ENCODE measurements at places on chromosomes 6 and 20.
A peak's percentile ranks its signal among the peaks of the same experiment; 100 is the strongest.

GRCh38 chr20:23303325-23304102 lies 47.1 kb upstream of the NXT1 start:
- no peak for DNase-seq

- peak; percentile 28 for DNase-seq
These were observed 119.5 kb upstream of the SGK1 start for GRCh38 chr6:134437376-134437775.

DNA sequence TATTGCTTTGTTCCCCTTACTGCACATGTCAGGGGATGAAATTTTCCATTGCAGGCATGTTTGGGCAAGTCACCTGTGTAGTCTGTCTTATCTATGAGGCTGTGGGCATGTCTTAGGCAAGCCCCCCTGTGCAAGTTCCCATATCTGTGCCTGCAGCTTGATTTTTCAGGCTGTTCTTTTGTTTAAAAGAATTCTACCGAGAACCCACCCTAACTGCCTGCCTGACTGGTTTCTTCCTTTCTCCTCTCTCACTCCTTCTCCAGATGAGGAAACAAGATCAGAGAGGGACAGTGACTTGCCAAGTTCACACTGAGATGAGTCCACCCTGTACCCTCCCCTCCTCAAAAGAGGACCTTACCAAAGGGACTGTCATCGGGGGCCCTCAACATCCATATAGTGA lies 11.0 kb downstream of the TREML2 start:
- no peak for DNase-seq

- DNase-seq = no peak
These were observed 23.8 kb downstream of the MANEA start for GRCh38 chr6:95601133-95601532.

DNA sequence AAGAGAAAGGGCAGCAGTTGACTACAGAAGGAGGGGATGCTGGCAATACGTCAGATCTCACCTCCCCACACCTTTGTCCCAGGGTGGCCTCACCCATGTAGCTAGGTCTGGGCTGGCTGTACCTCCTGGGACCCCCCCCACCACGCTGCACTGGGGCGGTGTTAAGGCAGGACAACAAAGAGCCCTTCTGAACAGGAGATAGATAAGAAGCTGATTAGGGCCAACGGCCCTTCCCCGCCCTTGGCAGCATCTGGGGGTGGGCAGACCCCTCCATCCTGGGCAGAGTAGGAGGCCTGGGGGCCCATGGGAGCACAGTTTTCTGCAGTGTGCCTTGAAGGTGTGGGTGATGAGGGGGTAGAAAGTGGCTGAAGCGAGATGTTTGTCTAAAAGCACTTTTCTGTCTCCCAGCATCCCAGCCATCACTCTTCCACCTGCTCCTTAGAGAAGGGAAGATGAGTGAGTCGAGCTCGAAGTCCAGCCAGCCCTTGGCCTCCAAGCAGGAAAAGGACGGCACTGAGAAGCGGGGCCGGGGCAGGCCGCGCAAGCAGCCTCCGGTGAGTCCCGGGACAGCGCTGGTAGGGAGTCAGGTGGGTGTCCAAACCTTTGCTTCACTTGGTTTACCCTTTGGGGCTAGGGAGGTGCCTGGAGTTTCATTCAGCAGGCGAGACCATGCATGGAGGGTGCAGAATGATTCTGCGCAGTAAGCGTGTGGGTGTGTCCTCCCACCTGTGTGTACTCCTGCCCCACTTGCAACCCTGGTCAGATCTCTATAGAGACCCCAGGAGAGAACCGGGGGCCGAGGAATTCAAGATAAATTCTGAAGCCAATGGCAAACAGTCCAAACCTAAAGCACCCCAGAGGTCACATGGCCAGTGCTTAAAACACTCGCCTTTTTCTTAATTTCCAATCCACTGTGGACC lies 3.9 kb downstream of the HMGA1 start:
- DNase-seq = no peak

DNA sequence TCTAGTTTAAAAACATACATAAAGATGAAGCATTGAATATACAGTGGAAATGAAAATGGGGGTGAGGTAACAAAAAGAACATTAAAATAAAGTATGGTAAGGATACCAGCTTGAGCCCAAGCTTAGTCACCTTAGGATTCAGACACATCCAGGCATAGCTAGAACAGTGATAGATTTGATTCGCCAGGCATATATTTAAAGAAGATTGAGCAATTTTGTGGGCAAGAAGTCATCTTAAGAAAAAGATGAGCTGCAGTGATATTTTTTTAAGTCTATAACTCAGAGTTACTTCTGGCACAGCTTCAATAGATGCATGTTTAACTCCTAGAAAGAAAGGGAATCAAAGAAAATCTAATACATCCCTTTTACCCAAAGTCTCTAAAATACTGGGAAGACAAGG lies 97.9 kb downstream of the BMP5 start:
- no peak for DNase-seq

- no peak for DNase-seq
These were observed 91.9 kb upstream of the SAMD5 start for GRCh38 chr6:147416622-147417021.

GRCh38 chr6:53790886-53791285 lies 3.9 kb upstream of the LRRC1 start:
- no peak for DNase-seq

- no peak for DNase-seq
These were observed 45.3 kb downstream of the NINL start for GRCh38 chr20:25539742-25540672.

GRCh38 chr20:23782366-23782983 lies 31.7 kb upstream of the CST1 start:
- DNase-seq = no peak

Data from CD4-positive, alpha-beta T cell treated with Interleukin-12 subunit alpha and Interleukin-12 subunit beta, for 1 hour (primary cell).